ENCODE measurements at places on chromosomes 7 and 10.

GRCh38 chr10:112526906-112527305, 79.9 kb downstream of the VTI1A start:
- no peak for DNase-seq

DNA sequence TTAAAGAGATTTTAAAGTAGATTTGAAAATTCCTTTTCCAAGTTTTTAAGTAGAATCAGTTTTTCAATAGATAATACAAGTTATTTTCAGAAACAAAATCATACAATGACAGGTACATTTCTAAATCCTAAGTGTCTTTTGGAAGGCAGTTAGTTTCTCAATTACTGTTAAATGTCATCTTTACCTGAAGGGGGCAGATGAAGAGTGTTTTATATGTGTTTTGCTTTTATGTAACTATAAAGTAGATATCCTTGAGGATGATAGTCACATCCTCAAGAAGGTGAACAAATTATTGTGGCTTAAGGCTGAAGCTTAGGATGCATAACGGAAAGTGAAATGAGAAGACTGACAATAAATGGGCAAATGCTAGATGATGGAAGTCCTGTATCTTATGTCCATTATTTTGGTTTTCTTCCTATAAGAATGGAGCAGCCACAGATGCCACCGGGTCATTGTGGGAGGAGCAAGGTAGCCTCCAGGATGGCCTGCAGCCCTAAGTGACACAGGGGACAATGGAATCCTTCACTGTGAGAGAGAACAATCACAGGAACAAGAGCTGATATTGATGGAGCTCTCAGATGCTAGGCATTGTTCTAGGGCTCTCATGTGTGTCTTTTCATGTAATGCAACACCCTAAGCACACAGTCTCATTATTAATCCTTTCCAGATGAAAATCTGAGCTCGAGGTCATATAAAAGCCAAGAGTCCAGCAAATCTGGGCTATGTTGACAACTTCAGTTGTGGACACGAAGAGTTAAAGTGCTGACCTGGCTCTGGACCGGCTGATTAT, 14.1 kb upstream of the MKX start:
- DNase-seq, result no peak

- no peak for DNase-seq
These were observed 93.5 kb downstream of the SND1 start for GRCh38 chr7:127745445-127745844.

DNA sequence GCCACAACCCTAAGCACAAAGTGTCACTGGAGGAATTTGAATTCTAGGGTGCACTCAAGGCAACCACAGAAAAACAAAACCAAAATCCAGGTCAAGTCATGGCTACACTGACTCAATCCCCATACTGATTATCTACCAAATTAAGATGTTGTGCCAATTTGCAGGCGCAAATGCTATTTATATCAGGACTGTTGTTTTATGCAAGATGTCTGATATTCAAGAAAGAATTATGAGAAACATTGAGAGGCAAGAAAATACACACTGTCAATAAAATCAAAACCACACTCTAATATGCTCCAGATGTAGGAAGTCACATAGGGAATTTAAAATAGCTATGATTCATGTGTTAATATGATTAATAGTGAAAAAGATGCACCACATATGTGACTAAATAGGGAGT, 141.3 kb upstream of the MINDY3 start:
- DNase-seq, result no peak

DNA sequence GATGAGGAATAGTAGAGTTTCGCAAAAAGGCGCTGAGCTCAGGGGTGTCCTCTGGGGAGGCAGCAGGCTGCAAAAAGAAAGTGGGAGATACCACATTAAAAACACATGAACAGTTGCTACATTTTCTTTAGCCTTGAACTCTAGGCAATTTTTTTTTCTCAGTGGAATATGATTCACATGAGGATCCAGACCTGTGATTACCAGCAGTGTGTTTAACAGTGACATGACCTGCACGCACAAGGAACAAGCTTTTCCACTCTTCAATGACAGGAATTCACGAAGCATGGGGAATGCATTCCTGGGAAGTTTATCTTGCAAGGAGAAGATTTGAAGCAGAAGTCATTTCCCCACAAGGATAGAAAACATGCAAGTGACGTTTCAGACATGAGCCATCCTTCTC, 161.6 kb downstream of the ITGA8 start:
- no peak for DNase-seq

GRCh38 chr10:119270762-119271366, 63.5 kb downstream of the GRK5 start:
- DNase-seq, result peak; percentile 83

DNA sequence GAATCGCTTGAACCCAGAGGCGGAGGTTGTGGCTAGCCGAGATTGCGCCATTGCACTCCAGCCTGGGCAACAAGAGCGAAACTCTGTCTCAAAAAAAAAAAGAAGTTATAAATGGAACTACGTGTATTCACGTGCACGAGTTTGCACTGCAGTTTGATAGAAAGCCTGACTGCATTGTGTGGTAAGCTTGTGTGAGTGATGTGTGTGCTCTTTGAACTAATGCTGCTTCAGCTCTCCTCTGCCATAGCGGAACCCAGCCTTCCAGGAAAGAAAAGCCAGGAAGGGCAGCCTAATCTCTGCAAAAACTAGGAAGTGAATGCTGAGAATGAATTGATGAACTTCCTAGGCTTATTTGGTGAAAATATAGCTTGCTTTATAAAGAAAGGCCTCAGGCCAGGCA, 15.6 kb upstream of the MKRN1 start:
- DNase-seq, result no peak

- DNase-seq, result peak; percentile 22
These were observed 50.8 kb upstream of the PDZD8 start for GRCh38 chr10:117425974-117426566.

- no peak for DNase-seq
These were observed 86.0 kb downstream of the RTKN2 start for GRCh38 chr10:62182595-62182994.

DNA sequence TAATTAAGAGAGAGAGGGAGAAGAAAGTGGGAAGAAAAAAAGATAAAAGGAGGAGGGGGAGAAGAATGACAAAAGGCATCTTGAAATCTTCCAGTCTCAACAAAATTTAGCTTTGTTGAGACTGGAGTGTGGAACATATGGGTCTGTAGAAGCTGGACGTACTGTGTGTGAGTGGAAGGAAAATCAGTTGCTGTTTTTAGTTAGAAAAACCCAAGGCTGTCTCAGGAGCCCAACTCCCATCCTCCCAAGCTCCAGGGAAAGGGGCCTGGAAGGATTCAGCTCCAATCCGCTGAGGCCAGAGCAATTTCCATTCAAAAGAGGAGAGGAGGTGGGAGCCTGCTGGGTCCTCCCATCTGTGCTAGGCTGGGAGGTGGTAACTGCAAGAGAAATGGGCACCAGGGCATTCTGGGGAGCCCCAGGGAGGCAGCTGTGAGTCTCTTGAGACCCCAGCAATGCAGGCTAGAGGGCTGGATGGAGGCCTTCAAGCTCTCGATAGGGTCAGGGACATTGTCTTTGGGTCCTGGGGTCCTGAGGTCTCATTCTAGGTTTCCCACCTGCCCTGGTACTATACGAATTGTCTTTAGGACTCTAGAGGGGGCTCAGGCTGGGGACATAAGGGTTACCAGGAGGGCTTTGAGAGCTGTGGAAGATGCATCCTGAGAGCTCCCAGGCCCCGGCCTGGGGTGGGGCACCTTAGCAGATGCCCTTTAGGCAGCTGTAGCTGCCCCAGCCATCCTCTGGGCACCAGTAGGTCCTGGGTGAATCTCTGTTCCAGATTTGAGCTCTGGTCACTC, 21.4 kb downstream of the ADCYAP1R1 start:
- peak; percentile 30 for DNase-seq

DNA sequence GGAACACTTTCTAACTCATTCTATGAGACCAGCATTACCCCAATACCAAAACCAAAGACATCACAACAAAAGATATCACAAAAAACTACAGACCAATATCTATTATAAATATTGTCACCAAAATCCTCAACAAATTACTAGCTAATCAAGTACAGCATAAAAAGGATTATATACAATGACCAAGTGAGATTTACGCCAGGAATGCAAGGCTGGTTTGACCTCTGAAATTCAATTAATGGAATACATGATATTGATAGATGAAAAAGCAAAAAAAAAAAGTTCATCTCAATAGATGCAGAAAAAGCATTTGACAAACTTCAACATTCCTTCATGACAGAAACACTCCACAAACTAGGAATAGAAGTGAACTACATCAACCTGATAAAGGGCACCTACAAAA, 175.3 kb downstream of the LCOR start:
- no peak for DNase-seq

DNA sequence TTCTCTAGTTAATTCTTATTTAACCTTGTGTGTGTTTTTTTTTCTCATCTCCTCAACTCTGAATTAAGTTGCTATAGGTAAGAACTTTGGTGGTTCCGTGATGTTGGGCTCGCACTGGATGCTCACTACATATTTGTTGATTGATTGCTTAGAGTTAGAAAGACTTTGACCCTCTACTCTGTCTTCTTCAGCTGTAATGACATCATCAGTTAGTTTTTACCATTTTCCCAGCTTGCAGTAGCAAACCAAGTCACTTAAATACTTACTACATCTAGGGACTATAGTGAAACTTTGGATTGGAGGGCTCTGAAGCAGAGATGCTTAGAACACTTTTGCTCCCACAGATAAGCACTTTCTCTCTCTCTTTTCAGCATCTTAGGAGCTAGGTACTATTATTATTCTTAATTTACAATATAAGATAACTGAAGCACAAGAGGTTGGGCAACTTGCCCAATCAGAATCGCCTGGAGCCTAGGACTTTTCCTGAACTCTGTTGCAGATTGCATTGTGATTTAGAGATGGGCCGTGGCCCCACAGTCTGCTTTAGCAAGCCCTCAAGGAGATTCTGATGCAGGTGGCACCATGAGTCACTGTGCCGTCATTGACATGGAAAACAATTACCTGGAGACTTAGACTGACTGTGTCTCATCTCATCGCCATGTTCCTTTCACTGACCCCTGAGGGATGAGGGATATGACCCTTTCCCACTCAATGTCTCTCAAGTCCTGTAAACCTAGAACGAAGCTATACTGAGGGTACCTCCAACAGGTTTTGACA, 471.9 kb upstream of the PODXL start:
- no peak for DNase-seq

DNA sequence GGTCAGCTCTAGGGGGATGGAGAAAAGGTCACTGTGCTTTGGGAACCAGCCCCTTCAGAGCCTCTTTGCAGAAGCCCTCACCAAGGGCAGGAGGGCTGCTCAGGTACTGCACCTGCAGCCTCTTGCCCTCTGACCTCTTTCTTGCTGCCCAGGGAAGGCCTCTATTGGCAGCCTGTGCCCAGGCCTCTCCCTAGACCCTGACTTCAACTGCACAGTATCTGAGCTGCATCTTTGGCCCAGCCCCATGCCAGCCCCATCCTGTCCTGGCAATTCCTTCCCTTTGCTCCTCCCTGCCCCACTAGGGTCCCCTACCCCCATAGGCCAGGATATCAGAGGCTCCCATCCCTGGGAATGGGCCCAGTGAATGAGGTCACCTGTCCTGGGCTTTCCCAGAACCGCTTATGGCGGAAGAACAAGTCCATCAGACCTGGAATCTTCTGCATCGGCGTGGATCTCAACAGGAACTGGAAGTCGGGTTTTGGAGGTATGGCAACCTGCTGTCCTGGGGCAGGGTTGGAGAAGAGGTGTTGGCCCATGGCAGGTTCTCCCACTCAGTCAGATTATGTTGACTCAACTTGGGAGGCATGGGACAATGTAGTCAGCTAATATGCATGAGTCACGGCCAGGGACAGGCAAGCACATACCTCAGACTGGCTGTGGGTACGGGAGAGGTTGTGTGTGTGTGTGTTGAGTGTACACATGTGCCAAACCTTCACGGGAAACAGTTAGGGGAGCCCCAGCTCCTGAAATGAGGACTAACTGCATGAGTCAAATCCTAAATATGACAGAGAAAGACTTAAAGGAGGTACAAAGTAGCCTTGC, 17.1 kb upstream of the CPA1 start:
- DNase-seq, result no peak

DNA sequence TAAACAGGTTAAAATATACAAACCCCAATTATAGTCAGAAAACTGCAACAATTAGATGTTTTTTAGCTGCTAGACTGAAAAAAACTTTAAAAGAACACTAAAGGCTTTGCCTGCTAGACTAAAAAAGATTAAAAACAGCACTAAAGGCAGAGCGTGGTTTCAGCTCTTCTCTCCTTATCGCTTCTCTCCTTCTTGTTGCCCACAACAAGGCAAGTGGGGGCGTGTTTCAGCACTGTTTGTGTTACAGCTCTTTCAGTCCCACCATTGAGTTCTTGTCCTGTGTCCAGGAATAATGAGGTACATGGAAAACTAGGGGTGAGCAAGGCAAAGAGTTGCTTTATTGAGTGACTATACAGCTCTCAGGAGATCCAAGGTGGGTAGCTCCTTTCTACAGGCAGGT, 112.3 kb downstream of the HPSE2 start:
- DNase-seq, result no peak

DNA sequence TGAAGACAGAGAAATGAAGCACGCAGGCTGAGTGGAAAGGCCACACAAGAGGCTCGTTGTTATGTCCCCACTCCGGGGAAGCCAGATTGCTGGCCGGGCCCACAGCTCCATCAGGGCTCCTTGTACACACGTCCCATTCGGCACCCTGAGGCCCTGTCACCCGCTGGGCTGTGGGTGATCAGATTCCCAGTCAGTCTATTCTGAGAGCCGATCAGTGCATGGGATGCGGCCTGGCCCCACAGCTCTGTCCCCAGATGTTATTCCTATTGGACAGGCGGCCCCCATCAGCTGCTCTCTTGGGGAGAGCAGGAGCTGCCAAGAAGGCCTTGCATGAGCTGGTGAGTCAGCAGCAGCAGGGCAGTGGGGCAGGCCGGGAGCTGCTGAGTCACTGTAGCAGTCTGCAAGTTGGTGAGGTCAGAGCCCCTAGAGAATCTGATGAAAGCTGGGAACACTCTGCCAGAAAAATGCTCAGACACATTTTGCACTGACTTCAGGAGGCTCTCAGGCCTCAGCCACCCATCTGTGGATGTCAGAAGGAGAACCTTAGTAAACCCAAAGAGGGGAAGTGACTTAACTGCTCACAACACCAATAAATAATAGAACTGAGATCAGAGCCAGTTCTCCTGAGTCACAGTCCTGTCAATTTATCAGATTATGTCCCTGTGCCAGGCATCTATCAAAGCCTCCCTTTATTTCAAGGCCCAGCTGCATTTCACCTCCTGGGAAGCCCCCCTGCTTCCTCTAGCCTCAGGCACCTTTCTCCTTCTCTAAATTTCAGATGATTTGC, 9.4 kb upstream of the PSAP start:
- peak; percentile 72 for DNase-seq

Data from activated effector memory CD4-positive, alpha-beta T cell treated with anti-CD3 and anti-CD28 coated beads, Interleukin-2, amount 50 U/mL, for 16 hours (primary cell).